Left hindlimb (tissue), 1 donor: ENCODE measurements at places on chromosomes 13 and 19.

DNA sequence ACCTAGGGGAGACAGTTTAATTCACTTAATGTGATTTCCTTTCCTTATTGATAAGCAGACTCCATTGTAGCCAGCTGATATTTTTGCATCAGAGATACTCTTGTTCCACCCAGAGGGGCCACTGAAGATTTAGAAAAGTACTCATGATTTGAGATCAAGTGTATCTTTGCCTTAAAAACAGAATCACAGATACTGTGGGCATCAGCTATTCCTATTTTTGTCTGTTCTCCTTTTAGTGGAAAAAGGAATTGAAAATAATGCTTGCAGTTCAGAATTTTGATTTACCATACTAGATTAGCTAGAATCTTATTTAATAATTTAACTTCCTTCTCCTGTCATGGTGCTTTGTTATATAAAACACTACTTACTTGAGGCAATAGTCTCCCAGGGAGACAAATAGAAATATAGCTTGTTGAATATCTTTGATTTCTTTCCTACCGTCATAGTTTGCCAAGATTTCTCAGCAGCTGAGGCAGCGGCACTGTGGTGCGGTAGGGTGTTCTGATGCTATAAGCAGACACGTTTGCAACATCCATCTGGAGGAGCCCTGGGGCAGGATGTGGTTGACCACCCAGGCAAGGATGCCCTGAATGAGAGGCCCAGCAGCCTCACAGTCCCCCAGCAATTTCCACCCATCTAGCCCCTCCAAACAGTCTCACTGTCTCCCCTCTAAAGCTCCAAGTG, 47.0 kb upstream of the RAP2A start:
- DNase-seq: no peak

GRCh38 chr19:5642204-5642603, 19.3 kb downstream of the SAFB start:
- DNase-seq: no peak

DNA sequence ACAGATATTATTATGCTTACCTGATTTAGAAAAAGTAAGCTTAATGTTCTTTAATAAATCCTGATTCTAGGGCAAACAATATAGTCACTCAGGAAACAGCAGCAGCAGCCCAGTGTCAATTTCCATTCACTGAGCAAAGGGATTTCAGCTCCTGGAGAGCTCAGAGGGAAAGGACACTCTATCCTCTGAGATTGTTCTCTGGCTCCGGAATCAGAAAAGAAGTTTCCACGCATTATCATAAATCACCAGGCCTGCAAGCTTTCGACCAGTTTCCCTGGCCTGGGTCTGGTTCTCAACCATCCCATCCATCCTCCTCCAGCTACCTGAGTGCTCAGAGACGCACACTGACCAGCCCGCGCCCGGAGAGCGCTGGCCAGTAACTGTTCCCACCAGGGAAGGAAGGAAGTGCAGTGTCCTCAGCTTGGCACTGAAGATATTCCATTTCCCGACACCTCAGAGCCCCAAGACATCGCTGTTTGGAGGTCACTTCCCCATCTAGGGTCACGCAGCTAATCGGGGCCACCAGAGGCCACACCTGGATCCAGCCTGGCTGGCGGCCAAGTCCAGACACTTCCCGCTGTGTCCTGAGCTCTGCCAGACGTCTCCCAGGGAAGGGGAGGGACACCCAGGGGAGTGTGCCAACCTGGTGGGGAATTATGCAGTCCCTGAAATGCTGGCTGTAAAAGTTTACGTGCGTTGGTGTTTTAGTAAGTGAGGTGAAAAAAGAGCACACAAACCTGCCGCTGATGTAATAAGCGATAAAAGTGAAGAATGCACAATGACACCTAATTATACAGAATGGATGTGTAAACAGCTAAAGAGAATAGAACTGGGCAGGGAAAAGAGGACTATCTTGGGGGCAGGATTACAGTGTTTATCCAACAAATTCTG, 29.1 kb downstream of the EPS15L1 start:
- no peak for DNase-seq

DNA sequence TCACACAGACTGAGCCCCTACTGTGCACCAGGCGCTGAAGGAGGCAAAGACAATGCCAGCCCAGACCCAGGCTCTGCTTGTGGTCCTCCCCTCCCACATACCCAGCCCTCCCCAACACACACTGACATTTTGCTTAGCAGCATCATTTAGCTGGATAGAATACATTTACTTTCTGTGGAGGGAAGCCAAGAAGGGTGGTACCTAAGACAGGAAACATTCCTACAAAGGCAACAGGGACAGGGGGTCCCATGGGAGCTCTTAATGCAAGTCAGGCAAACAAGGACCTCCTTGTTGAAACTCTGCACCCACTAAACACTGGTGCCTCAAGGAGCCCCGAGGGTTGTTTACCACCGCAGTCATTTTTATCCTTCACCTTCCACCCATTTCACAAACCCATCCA, 77.0 kb upstream of the ZNF507 start:
- DNase-seq: no peak

- no peak for DNase-seq
Measured at GRCh38 chr13:20819715-20820114, 46.0 kb upstream of the EEF1AKMT1 start.

GRCh38 chr19:6586056-6586455, 4.9 kb downstream of the CD70 start:
- DNase-seq: no peak

DNA sequence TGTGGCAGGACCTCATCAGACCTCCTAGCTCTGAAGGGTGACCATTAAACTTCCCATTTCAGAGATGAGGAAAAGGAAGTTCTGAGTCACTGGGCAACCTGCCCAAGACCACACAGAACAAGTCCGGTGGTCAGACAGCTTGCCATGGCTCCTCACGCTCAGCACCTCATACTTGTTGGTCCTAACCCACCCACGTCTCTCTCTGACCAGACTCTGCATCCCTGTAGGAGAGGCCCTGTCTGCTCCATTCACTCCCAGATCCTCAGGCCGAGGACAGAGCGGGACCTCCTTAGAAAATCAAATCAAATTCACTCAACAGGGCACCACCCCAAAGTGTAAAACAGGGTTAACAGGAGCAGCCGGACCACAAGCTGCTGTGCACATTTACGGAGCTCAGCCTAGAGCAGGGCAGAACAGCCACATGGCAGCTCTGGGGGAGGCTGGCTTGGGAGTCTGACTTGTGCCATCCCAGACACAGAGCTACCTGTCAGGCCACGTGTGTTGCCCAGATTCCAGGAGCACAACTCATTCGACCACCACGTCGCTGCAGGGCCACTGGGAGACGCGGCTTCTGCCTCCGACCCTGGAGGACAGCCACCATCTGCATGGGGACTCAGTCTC, 1.7 kb downstream of the MIER2 start:
- DNase-seq: peak; percentile 56

- no peak for DNase-seq
Measured at GRCh38 chr13:98279473-98280175, 102.6 kb upstream of the RNF113B start.

GRCh38 chr13:100542826-100543156, 45.8 kb downstream of the GGACT start:
- DNase-seq: no peak
